ENCODE measurements at places on chromosomes 2 and 18. TPM values are rescaled to one million over a fixed set of nuclear protein-coding genes. Genes with fewer than 3 reads are reported as not detected.

The FAM110C gene
- total RNA-seq = not detected

The MRO gene
- 0.09 TPM for total RNA-seq

The C1QL2 gene
- total RNA-seq = not detected

The SOX11 gene
- not detected for total RNA-seq

The SS18 gene
- total RNA-seq = 83.1 TPM

The SCYGR4 gene
- total RNA-seq = not detected

The FBXO36 gene
- total RNA-seq = 3.2 TPM

The COMMD1 gene
- total RNA-seq = 42.4 TPM

The BCL11A gene
- total RNA-seq = under 0.01 TPM

The POTEC gene
- not detected for total RNA-seq

The UBE2F gene
- total RNA-seq = 35.1 TPM

The UGT1A9 gene
- total RNA-seq = not detected

The SERPINB3 gene
- not detected for total RNA-seq

The RND3 gene
- 557 TPM for total RNA-seq

The DUSP2 gene
- total RNA-seq = 0.94 TPM

The RGPD3 gene
- total RNA-seq = under 0.01 TPM

The SCN2A gene
- total RNA-seq = 10.9 TPM

All from bronchial smooth muscle cell (primary cell).